ENCODE measurements at places on chromosomes 3 and 15.

- DNase-seq, result no peak
Observed at GRCh38 chr3:5428607-5429516, 241.4 kb downstream of the EDEM1 start.

DNA sequence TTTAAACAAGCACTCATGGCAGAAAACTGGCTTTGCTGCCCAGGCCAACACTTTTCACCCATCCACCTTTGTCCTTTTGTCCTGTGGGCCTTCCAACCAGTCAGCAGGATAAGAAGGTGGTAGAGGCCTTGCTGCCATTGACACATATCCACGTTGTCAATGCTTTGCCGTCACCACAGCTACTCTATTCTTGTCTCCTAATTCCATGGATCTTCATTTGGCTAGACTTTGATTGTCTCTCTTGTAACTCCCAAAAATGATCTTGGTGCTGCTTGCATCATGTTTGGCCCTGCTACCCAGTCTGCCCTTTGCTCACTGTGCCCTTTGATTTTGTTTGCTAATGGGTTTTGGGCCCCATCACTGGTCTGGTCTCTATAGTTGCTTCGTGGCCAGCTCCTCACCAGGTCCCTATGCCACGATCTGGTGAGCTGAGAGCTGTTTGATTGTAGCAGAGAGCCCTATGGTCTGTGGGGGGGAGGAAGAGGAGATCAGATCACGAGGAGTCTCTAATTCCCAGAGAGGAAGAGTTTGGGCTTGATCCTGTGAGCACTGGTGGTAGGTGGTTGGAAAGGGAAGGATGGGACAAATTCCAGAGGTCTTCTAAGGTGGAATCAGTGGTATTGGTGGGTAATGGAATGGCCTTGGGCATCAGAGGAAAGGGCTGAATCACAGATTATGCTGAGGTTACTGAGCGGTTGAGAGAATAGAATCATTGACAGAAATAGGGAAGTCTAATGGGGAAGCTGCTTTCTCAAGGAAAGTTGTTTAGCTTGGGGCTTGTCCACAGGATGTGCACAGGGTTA, 40.3 kb downstream of the ABHD2 start:
- no peak for DNase-seq

DNA sequence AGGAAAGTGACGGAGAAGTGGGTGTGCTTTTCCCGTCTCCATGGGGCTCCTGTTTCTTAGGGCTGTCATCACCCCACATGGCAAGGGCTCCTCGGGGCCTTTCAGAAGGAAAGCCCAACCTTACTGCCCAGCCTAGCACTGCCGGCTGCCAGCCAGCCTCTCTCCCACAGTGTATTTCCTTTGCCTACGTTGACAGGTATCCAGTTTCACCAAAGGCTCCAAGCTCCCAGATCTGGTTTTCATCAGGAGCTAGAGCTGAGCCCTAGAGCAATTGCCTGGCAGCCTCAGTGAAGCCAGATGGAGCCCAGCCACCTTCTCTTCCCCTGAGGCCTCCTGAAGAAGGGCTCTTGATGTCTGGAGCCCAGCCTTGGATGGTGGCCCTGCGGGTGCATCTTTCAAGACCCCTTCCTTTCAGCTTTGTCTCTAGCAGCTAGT, 20.2 kb downstream of the CRABP1 start:
- no peak for DNase-seq

GRCh38 chr3:97388774-97389173, 375.8 kb upstream of the ARL6 start:
- no peak for DNase-seq

- DNase-seq, result no peak
Observed at GRCh38 chr15:73571346-73571745, 61.8 kb downstream of the NPTN start.

- no peak for DNase-seq
Observed at GRCh38 chr15:73994912-73995622, 551 bp downstream of the PML start.

DNA sequence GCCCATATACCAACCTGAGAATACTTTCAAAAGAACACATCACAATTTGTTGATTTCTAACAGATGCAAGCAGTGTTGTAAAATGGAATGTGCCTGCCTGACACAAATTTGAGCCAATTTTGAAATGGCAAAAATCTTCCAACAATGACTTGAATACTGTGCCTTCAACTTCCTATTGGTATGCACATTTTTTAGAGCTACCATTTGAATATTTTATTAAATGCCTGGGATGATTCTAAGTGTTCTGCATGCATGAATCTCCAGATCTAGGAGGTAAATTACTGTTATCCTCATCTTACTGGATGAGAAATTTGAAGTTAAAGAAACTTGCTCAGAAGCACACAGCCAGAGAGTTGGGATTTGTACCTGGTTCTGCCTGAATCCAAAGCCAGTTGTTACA, 282.8 kb upstream of the LRRN1 start:
- DNase-seq, result no peak

DNA sequence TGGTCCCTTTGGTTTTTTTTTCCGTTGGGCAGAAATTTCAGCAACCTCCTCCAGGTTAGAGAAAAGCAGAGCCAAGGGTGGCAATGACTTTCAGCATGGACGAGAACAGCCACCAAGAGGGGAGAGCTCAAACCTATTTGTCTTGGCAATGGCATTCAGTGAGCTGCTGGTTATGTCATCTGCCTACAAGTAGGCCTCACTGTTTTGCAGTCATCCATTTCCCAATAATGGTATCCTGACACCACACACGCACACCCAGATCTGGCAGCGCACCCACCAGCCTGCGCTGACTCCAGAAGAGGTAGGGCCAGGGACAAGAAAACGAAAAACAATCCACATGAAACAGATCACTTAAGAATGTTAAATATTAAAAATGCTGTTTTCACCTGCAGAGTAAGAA, 92.3 kb downstream of the MAGI1 start:
- DNase-seq, result no peak

GRCh38 chr3:4754180-4755086, 224.8 kb upstream of the BHLHE40 start:
- no peak for DNase-seq

GRCh38 chr3:146326875-146327543, 76.1 kb upstream of the PLSCR4 start:
- no peak for DNase-seq

GRCh38 chr3:196238612-196239560, 22.6 kb downstream of the SLC51A start:
- no peak for DNase-seq

GRCh38 chr3:49812916-49813496, 747 bp downstream of the UBA7 start:
- no peak for DNase-seq

GRCh38 chr15:37885651-37886050, 48.8 kb upstream of the TMCO5A start:
- DNase-seq, result no peak

DNA sequence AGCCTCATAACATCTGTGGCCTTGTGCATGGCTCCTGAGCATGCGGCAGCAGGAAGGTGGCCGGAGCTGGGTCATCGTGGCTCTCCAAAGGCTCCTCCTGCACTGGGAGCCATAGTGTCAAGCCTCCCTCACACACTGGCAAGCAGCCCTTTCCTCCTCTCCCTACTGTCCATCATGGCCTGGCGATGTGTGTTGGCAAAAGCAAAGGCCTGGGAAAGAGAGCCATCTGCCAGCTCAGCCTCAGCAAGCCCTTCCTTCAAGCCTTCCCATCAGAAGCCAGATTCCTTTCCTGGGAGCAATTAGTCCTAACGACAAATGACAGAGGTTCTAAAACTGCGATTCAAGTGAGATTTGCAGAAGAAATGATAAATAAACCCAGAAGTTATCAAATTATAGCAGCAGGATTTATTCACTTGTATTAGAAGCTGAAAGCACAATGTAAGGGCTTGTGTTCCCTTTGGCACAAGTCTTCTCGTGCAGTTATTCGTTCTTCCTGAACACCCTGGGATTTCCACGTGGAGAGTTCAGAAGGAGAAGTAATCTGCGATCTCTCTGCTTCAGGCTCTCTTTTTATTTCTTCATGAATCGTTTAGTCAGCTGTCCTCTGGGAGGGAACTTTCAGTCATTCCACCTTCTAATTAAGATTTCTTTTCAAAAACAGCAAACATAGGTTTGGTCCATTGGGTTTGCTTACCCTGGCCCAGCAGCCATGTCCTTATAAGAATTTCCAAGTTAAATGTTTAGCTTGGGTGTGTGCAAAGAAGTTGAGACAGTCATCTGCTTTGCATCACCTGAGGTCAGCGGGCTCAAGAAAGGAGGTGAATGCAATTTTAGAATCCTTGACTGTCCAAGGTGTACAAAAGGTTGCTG, 110.3 kb upstream of the TMC3 start:
- no peak for DNase-seq

GRCh38 chr3:112405845-112406244, 72.9 kb downstream of the CD200 start:
- no peak for DNase-seq

GRCh38 chr3:99559196-99559595, 79.2 kb upstream of the COL8A1 start:
- DNase-seq, result no peak

- DNase-seq, result no peak
Observed at GRCh38 chr3:132435224-132435910, 18.1 kb downstream of the DNAJC13 start.

- no peak for DNase-seq
Observed at GRCh38 chr15:85778107-85778776, 16.5 kb downstream of the KLHL25 start.

DNA sequence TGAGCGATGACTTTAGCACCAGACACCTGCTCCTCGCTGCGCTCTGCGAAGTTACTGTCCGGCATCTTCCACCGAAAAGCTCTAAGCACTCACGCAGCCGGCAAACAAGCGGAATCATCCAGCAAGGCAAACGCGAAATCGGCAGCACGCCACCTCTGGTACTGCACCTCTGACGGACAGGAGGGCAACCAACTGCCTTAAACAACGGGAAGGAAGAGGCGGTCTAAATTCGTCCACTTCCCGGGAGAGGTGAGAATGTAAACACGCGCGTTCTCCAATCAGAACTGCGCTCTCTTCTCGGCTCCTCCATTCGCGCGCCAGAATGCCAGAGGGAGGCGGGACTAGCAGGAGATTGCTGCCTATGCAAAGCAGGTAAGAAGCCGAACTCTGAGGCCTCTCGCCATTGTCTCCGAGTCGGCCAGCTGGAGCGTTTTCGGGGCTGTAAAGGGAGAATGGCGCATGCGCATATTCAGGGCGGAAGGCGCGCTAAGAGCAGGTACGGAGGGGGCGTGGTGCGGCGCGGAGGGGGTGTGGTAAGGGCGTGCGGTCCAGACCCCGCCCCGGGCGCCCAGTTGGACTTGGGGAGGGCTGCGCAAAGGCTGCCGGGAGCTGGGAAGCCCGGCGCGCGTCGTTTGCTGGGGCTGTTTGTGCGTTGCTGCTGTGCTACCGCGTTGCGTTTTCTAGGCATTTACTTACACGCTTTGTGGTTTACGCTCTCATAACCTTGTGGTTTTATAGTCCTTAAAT, at the start of the genes BTD and HACL1:
Gene BTD (plus strand): TSS at position 347 of the 747 bp plus-strand sequence. CDS start 33,695 bp downstream, outside the sequence.
Gene HACL1 (minus strand): TSS at position 171 of the 747 bp plus-strand sequence. CDS start 106 bp downstream, at position 65.
- DNase-seq, result peak; percentile 96

DNA sequence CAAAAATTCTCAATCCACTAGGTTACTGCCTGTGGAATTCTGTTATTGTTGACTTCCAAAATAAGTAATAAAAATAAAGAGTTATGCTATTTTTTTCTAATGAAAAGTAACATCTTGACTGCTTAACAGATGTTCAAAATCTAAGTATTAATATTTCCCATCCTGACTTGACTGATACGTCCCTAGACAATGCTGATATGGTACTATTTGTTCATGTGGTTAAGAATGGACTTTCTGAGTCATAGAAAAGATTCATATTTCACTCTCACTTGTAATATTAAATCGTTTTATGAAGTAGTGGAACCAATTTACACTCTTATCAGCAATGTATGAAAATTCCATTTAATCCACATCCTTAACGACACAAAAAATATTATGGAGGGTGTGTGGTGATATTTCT, 104.8 kb upstream of the PLSCR5 start:
- DNase-seq, result no peak

GRCh38 chr3:64229903-64230302, 4.6 kb upstream of the PRICKLE2 start:
- no peak for DNase-seq

- no peak for DNase-seq
Observed at GRCh38 chr3:155876503-155876902, 6.1 kb downstream of the GMPS start.

DNA sequence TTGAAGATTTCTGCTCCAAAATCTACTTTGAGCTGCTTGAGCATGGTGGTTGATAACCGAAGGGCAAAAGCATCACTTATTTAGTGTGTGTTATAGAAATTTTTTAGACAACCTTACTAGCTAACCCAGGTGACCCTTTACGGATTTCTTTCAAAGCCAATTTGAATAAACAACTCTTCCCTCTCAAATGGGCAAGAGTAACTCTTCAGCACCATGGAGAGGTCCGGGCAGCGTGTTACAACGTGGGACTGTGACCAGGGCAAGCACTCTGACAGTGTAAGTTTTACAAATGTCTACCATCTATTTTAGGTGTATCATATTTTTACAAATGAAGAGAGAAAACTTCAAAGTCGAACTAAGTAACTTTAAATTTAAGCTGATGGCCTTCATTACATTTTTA, 471.8 kb downstream of the MFSD1 start:
- no peak for DNase-seq

- no peak for DNase-seq
Observed at GRCh38 chr3:159532577-159532976, 456.1 kb upstream of the IL12A start.

GRCh38 chr3:14379843-14380242, 22.6 kb upstream of the SLC6A6 start:
- no peak for DNase-seq

DNA sequence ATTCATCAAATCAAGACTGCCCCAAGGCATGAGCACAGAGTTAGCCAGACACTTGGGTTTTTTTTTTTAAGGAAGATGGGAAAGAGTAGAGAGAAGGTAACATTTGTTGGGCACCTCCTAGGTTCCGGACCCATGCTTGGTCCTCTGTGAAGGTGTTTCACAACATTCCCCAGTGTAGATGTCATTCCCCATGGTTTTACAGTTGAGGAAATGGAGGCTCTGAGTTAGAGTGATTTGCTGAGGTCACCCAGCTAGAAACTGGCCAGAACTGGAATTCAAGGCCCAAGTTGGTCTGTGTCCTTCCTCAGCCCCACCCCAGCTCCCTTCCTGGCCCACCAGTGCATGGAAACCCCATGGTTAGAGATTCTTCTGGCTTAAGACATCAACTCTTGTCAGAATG, 19.9 kb downstream of the WNT7A start:
- DNase-seq, result no peak

DNA sequence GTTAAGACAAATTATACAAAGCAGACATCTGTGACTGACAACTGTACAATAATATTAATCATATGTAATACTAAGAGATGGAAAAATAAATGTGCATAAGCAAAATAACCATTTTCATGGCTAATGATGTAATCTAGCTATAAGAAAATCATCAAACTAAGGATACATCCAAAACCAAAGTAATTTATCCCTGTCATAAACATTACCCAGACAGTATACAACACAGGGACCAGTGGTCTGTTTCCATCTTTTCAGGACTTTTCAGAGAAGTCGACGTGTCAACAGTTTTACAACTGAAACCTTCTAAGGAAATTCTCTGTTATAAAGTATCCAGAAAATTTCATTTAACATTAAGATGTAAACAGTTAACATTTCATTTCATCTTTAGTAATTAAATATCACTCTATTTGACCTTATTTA, 11.0 kb downstream of the THBS1 start:
- DNase-seq, result no peak

Data from activated CD4-positive, CD25-positive, alpha-beta regulatory T cell treated with anti-CD3 and anti-CD28 coated beads, Interleukin-2, amount 50 U/mL, for 16 hours (primary cell).